ENCODE measurements at places on chromosomes 2 and 18. TPM values are rescaled to one million over a fixed set of nuclear protein-coding genes. Genes with fewer than 3 reads are reported as not detected.

The SP9 gene
- total RNA-seq = not detected

DNA sequence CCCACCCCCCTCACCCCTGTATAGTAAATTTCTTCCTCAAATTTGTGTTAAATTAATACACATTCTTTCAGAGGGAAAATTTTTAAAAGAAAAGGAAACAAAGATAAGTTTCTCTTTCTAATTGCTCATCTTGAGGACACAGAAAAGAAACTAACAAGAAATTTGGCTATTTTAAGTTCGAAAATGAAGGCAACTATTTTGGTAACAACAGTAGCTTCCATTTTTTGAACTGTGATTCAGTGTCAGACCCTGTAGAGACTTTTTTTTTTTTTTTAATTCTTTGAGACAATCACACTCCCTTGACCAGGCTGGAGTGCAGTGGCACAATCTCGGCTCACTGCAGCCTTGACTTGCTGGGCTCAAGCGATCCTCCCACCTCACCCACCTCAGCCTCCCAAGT, 194.9 kb downstream of the SS18 start:
- DNase-seq = no peak

DNA sequence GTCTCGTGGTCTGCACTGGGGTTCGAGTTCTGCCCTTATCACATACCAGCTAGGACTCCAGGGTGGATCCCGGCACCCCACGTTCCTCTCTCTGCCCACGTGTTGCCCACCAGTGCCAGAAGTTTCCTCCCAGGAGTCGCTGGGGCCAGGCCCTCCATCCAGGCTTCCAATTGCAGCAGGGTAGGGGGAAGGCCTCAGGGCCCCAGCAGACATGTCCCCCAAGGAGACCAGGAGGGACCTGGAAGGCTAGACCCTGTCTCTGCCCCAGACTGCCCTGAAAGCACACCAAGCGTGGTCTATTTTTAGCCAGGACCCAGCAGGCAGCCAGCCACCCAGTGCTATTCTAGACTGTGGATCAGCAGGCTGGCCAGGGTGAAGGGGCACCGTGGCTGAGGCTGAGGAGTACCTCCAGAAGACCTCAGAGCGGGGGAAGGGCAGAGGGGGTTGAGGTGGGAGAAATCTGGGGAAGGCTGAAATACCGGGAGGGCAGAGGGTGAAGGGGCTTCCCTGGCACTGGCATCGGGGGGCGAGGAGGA, 18.8 kb upstream of the TNS1 start:
- DNase-seq = no peak

The EMILIN1 gene
- total RNA-seq = 0.76 TPM

The CEBPZ gene
- total RNA-seq = 119 TPM

DNA sequence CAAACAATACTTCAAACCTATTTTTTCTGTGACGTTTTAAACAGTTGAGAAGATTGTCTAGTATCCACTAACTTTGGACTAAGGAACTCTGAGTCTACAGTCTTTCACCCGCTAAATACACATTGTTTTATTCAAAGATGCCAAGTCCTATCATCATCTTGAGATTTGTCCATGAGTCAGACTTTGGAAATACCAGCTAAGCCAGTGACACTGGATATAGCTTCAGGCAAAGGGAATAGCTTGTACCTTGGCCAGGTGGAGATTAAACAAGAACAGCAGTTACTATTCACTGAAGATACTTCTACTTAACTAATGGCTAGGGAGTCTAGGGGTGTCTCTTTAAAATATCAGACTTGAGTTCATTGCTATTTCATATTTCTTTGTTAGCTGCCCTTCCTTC, 137.5 kb downstream of the COMMD1 start:
- no peak for DNase-seq

The CNGA3 gene
- total RNA-seq = not detected

The RAB3GAP1 gene
- 28.8 TPM for total RNA-seq

The NTSR2 gene
- not detected for total RNA-seq

- DNase-seq = no peak
These were observed 11.1 kb downstream of the NDUFV2 start for GRCh38 chr18:9113468-9114149.

The CXXC1 gene
- 97.2 TPM for total RNA-seq

GRCh38 chr2:105748566-105748965, 3.9 kb downstream of the NCK2 start:
- no peak for DNase-seq

GRCh38 chr2:73935641-73936040, 9.0 kb downstream of the DGUOK start:
- DNase-seq = no peak

GRCh38 chr18:12840382-12840781, 43.7 kb downstream of the PTPN2 start:
- DNase-seq = peak; percentile 9

DNA sequence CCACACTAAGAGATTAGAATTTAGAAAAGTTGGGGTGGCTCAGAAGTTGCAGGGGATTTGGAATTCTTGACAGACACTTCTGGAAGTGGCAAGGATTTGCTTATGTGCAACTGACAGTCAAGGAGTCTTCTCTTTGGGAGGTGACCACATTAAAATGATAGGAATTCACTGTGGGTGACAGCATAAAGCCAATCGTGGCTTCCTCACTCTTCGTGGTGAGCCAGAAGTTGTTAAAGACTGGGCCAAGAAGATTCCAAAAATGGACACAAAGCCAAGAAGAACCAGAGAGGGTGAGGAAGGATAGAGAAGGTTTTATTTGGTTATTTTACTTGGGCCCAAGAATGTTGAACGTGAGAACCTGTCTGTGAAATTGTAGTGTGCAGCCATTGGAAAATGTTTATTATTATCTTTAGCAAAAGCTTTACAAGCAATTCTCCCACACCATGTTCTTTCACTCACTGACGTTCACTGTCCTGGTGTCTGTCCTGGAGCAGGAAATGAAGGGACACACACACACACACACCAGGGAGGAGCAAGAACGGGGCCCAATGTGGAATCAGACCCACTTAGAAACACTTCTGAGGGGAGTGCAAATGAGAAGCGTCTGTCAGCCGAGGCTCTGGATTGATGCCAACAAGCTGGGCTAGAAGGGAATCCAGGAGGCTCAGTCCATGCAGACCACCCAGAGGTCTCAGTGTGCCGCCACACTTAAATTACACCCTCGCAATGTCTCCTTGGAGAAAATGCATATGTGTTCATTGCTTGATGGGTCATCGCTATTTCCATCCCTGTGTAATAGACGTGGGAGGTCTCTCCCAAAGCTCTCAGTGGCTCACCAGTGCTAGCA, 37.2 kb downstream of the STEAP3 start:
- DNase-seq = no peak

GRCh38 chr2:31446848-31447247, 32.3 kb upstream of the XDH start:
- no peak for DNase-seq

Measured in activated naive CD8-positive, alpha-beta T cell treated with anti-CD3 and anti-CD28 coated beads for 36 hours (primary cell).